ENCODE measurements at places on chromosomes 6 and 20.

GRCh38 chr20:54131675-54132611 is 41.8 kb downstream of the CYP24A1 start:
- DNase-seq, result no peak

DNA sequence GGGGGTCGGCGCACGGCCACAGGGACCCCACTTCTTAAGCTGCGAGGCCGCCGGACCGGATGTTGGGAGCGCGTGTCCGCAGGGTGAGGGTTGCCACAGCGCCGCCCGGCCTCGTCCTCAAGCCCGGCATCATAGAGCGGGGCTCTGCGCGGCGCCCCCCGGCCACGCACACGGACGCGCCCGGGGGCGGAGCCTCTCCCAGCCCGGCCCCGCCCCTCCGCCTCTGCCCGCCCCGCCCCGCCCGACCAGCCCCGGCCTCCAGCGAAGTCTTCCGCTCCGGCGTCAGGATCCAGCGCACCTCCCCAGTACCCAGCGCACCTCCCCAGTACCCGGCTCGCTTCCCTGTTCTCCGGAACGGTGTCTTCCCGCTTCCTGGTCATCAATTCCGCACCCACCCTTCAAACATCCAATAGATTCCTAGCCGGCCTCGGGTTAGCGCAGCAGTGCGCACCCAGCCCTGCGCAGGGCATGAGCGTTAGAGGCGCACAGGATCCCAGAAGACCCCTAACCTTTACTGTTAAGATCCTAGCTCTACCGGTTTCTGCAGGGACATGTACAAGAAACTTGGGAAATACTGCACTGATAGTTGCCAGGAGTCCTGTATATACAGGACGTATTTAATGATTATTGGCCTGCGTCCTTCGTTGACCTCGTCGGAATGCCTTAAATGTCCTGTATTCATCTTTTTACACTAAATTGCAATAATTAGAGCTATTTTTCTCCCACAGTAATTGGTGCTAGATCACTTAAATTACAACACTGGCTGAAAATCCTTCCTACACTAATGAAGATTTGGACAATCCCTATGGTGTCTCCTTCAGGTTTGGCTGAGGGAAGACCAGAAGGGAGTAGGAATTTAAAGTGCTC is 535 bp upstream of the DNAAF9 start:
- peak; percentile 52 for DNase-seq

DNA sequence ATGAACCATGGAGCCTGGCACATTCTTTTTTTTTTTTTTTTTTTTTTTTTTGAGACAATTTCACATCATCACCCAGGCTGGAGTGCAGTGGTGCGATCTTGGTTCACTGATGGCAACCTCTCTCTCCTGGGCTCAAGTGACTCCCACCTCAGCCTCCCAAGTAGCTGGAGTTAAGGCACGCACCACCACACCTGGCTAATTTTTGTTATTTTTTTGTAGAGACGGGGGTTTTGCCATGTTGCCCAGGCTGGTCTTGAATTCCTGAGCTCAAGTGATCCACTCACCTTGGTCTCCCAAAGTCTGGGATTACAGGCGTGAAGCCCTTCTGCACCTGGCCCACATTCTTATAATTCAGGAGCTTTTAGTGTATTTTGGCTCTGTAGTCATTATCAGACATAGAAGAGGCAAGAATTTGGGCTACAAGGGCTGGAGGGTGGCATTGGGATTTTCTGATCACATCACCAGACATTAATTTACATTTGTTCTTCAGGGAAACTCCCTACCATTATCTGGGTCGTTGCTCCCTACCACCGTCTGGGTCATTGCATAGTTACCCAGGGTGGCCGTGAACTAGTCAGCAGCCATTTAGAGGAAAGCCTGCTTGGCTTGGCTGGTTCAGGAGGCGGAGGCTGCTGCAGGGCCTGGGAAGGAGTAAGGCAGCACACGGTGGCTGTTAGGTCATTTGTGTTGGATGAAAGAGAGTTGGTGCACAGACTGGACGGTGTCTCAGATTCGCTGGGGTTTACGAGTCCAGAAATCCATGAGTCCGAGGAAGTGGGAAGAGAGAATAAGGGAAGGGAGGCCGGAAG is 17.6 kb downstream of the ARID1B start:
- DNase-seq, result no peak

- peak; percentile 49 for DNase-seq
Measured at GRCh38 chr20:62938105-62938888, at the start of gene GID8. TSS of gene GID8 (plus strand) at chr20:62938147. CDS start at chr20:62941503, 3,356 bp downstream.

GRCh38 chr6:111727041-111727440 is 121.4 kb upstream of the TRAF3IP2 start:
- no peak for DNase-seq

DNA sequence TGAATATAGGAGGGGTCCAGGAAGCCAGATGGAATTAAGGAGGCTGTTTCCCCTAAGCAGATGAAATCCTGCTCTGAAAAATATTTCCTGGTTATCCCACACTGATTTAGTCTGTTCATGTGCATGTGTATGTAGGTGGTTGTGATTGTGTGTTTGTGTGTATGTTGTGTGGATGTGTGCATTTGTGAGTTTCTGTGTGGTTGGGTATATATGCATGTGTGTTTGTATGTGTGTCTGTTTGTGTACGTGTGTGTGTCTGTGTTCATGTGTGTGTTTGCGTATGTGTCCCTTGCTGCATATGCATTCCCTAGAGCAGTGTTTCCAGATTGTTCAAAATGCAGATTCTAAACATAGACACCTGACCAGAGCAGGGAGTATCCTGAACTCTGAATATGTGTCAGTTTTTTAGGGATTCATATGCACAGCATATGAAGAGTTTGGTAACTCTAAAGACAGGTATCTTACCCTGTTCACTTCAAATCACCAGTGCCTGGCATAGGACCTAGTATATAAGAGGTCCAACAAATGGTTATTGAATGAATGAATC is 239.8 kb downstream of the MAFB start:
- no peak for DNase-seq

- no peak for DNase-seq
Measured at GRCh38 chr20:32737371-32738223, 5.7 kb downstream of the COMMD7 start.

DNA sequence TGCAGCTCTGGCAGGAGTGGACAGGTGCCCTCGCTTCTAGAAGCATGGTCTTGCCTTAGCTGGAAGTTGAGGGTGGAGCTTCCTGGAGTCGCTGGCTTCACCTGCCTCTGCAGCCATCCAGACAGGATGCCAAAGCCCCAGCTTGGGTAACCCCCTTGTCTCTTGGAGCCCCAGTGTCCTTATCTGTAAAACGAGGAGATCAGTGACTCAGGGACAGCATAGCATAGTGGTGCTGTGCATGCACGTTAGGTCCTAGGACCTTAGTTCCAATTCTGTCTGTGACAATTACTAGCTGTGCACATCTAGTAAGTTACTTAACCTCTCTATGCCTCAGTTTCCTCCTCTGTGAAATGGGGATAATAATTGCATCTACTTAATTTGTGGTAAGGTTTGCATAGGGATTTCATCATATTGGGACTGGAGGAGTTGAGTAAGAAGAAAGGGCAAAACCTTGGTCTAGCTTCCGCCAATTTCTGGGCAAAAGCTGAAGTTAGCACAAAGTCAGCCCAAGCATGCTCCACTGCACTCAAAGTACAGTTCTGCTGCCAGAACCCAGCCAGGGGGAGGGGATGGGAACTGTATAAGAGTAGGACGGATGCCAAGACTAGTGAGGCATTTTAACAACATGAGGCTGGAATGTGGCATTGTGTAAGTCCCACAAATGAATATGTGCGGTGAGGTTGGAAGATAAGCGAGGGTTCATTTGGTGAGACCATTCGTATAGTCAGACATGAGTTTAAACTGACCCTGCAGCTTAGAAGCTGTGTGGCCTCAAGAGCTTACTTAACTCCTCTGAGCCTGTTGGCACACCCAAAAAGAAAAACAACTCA is 24.5 kb downstream of the TOX2 start:
- DNase-seq, result no peak

DNA sequence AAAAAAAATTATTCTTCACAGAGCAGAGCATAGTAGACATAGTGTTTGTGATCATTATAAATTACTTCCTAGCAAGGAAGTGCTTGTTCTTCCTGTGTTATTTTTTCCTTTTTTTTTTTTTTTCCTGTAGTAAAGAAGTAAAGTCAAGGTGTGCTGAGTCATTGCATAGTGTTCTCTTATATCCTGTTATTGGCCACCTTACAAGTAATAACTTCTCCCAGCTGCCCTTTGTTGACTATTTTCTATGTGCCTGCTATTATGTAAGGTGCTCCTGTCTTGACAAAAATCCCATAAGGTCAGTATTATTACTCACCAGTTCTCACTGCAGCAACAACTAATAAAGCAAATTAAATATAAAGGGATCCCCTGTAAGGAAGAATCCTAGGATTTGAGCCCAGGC is 195.3 kb downstream of the GJA1 start:
- no peak for DNase-seq

GRCh38 chr20:44404204-44405181 is 49.0 kb downstream of the HNF4A start:
- no peak for DNase-seq

GRCh38 chr6:159988983-159989454 is 20.1 kb downstream of the IGF2R start:
- no peak for DNase-seq

GRCh38 chr6:32819729-32820128 is 2.9 kb upstream of the HLA-DOB start:
- DNase-seq, result no peak

DNA sequence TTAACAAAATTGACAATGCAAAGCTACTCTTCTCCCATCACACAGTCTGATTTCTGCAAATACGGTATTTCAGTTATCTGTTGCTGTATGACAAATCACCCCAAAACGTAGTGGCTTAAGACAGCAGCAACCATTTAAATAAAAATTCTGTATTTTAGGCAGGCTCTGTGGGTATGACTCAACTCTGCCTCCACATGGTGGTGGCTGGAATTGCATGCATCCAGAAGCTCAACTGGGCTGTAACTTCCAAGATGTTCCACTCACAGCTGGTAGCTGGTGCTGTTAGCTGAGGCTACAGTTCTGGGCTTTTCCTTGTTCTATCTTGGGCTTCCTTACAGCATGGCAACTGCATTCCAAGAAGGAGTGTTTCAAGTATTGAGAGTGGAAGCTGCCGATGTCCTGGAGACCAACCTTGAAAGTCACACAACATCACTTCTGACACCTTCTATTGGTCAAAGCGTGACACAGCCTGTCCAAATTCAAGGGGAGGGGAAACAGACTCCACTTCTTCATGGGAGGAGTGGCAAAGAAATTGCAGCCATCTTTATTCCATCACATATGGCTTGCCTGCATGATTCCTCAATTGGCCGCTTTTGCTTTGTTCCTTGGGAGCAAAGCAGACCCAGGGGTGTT is 39.7 kb upstream of the TULP1 start:
- DNase-seq, result peak; percentile 56

- DNase-seq, result no peak
Measured at GRCh38 chr6:121008553-121008952, 325.7 kb downstream of the TBC1D32 start.

DNA sequence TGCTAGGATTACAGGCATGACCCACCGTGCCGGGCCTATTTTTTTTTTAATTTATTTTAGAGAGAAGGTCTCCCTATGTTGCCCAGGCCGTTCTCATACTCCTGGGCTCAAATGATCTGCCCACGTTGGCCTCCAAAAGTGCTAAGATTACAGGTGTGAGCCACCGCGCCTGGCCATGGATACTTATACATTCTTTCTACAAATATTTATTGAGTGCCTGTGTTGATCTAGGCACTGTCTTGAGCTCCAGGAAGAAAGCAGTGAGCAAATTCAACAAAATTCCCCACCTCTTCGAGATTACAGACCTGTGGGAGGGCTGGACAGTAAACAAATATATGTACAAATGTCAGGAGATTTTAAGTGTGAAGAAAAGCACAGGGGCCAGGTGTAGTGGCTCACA is 37.9 kb downstream of the MGME1 start:
- no peak for DNase-seq

GRCh38 chr20:25750765-25751696 is 54.4 kb upstream of the ZNF337 start:
- peak; percentile 26 for DNase-seq

DNA sequence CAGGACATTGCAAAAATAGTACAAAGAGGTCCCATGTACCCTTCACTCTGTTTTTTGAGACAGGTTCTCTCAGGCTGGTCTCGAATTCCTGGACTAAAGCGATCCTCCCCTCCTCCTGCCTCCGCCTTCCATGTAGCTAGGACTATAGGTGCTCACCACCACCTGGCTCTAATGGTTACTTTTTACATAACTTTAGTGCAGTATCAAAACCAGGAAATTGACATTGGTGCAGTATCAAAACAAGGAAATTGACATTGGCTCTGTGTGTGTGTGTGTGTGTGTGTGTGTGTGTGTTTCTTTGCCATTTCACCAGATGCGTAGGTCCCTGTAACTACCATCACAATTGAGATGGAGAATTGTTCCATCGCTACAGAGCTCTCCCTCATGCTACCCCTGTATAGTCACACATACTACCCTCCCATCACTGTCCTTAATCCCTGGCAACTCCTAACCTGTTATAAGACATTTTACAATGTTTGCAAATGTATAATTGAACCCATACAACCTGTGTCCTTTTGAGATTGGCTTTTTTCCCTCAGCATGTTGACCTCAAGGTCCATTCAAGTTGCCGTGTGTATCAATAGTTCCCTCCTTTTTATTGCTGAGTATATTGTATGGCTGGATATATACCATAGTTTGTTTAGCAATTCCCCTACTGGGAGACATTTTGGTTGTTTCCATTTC is 28.3 kb upstream of the RIPOR2 start:
- no peak for DNase-seq

GRCh38 chr20:47063407-47063806 is 168.8 kb downstream of the EYA2 start:
- no peak for DNase-seq

- DNase-seq, result no peak
Measured at GRCh38 chr6:43683708-43684455, 3.7 kb downstream of the MRPS18A start.

DNA sequence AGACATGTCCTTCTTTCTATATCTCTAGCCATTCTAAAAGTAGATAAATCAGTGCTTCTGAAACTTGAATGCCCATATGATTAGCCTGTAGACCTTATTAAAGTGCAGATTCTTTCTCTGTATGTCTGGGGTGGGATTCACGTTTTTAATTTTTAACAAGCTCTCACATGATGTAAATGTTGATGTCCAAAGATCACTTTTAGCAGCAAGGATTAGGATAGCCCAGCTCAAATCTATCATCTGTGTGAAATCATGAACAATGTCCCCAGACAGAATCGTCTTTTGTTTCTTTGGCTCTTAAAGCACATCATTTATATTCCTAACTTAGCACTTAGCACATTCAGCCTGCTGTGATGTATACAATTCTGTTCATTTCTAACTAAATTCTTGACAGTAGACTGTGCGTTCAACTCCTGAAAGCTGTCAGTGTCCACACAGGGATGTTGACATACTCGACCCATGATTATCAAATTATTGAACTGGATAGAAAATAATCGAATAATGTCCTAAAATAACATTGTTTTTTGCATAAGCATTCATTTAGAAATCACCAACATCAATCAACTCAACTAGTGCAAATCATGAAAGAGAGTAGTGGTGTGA is 102.1 kb upstream of the MLIP start:
- no peak for DNase-seq

GRCh38 chr20:25247518-25247955 is 348 bp upstream of the PYGB start:
- no peak for DNase-seq

GRCh38 chr6:129695373-129696027 is 14.5 kb downstream of the ARHGAP18 start:
- DNase-seq, result peak; percentile 18

Measured in activated T-cell treated with anti-CD3 and anti-CD28 coated beads for 48 hours (primary cell).